ENCODE measurements at places on chromosomes 2 and 18.
A peak's percentile ranks its signal among the peaks of the same experiment; 100 is the strongest.

DNA sequence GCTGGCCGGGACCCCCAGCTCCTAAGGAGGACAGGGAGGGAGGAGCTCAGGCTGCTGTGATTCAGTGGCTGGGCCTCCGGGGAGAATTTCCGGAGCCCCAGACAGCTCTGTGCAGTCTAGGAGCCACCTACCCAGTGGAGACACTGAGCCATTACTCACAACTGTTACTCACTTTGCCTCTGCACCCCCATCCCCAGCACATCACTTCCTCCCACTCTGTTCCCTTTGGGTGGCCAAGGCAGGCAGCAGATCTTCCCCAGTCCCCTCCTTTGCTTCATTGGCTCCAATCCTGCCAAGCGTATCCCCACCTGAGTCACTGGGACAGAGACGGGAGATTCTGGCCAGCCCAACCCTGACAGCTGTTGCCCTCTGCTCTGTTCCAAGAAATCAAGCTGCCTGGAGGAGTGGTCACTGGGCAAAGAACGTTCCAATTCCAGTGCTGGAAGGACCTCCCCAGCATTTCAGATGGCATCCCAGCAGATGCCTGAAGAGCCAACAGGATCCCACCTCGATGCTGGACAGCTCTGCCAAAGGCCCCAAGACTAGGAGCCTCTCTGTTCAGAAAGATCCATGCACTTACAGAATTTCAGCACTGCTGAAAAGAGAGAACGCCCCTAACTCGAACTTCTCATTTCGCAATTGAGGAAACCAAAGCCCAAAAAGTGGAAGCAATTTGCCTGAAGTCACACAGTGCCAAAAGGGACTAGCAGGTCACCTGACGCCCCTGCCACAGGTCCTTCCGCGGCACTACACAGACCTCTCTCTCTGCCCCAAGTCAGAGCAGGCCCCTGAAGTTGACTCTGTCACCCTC lies 68.3 kb downstream of the TNS1 start:
- peak; percentile 62 for DNase-seq

DNA sequence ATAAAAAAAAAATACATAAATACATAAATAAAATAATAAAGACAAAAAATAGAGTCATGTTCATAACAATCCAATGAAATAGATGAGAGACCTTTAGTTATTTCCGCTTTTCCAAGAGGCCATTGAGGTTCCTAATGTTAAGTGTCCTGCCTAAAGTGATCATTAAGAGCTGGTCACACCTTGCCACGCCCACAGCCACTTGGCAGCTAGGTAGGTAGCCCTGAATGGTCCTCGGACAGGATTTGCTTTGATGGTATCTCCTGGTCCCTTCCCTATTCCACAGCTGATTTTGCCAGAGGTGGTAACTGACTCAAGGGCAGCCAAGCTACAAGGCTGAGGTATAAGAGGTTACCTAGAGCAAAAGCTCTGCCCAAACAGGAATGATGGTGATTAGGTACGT lies 24.5 kb upstream of the TANC1 start:
- DNase-seq, result no peak

GRCh38 chr18:29123706-29124530 lies 947.0 kb upstream of the CDH2 start:
- DNase-seq, result no peak

GRCh38 chr2:199979398-199979797 lies 24.0 kb downstream of the MAIP1 start:
- DNase-seq, result no peak

DNA sequence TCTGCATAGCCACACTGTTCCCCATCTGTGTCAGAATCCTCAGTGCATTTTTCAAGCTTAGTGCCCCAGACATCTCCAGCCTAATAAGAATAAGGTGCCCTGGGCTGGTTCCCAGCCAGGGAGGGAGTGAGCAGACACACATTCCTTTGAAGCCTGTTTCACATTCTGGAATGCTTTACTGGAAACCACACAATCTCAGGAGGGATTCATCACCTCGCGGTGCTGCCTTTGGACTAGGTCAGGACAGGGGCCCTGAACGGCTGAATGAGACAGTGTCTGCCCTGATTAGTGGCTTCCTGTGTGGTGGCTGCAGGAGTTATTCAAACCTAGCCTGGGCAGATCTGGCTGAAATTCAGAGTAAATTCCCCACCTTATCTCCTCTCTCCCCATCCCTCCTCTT lies 108.0 kb upstream of the LDAH start:
- DNase-seq, result peak; percentile 97

GRCh38 chr2:98296440-98296839 lies 49.8 kb upstream of the CNGA3 start:
- no peak for DNase-seq
